Left kidney (tissue), 8 donors: ENCODE measurements at places on chromosomes 7 and 10. TPM values are rescaled to one million over a fixed set of nuclear protein-coding genes. Genes with fewer than 3 reads are reported as not detected.

DNA sequence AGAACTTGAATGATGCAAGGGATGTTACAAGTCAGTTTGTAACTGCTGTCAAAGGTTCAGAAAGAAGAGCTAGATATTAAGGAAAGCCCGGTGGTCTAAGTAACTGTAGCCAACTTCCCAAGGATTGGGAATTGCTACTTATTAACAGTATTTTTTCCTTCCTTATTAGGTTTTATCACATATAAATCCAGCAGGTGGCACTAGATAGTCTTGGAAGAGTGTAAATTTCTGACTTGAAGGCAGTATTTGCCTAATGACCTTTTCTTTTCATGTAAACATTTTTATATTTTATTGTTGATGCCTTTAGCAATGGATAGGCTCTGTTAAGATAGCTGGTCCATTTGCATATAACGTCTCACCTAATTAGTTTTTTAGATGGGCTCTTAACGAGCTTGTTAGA is 51.2 kb downstream of the ANLN start:
- DNase-seq: peak; percentile 26

DNA sequence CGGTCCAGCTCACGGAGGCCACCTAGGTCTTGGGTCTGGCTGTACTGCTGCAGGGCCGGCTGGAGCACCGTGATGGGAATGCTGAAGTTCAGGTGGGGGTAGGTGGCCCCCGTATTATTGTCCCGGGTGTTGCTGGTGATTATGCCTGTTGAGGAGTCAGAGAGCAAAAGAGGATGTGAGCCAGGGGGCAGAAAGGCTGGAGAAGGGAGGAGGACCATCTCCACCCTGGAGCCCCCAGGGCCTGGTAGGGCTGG is 6.6 kb downstream of the TYSND1 start:
- no peak for DNase-seq

- no peak for DNase-seq
Measured at GRCh38 chr7:122944682-122945303, 50.7 kb downstream of the TAS2R16 start.

Gene SAP25
- polyA plus RNA-seq: 4.2 TPM

DNA sequence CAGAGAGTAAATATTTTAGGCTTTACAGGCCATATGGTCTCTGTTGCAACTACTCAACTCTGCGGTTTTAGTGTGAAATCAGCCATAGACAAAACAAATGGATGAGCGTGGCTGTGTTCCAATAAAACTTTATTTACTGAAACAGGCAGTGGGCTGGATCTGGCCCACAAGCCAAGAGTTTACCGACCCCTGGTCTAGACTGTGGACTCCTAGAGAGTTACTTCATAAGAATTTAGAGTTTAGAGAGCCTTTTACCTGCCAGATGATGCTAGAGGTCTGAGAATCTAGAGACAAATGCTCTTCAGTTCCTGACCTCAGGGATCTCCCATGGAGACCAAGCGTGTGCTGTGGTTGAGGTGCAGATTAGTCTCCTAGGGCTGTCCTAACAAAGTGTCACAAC is 174.8 kb downstream of the PTEN start:
- DNase-seq: no peak

Gene ITGB1
- 623 TPM for polyA plus RNA-seq

GRCh38 chr10:132865851-132866600 is 76.3 kb downstream of the CFAP46 start:
- DNase-seq: no peak

DNA sequence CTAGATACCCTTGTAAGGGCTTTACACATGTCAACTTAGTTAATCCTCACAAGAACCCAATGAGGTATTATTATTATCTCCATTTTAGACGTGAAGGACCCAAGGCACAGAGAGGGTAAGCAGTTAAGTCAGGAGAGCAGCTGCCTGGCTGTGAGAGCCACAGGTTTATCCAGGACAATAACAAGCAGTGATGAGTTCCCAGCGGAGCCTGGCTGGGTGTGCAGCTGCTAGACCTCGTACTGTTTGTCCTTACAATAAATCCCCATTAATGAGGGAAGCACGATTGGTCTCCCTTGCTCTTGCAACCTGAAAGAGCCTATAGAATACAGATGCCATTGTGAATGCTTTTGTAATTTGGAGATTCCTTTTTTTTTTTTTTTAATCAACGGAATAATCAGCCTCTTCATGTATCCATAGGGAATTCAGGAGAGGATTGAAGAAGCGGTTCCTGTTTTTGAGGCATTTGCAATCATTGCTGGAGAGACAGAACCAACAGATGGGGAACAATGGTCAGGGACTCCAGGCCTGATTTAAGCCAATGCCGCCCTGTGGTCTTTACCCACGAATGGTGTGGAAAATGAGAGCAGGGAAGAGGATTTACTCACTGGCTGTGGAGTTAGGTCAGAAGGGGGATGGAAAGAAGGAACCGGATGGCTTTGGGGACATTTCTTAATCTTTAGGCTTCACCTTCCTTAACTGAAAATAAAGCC is 12.3 kb upstream of the ASB4 start:
- no peak for DNase-seq

- no peak for DNase-seq
Measured at GRCh38 chr7:63042730-63043511, 955.7 kb upstream of the ZNF722 start.

- DNase-seq: no peak
Measured at GRCh38 chr7:112881-113280, 79.5 kb upstream of the FAM20C start.

GRCh38 chr7:150326657-150327268 is 3.4 kb upstream of the ACTR3C start:
- DNase-seq: no peak

DNA sequence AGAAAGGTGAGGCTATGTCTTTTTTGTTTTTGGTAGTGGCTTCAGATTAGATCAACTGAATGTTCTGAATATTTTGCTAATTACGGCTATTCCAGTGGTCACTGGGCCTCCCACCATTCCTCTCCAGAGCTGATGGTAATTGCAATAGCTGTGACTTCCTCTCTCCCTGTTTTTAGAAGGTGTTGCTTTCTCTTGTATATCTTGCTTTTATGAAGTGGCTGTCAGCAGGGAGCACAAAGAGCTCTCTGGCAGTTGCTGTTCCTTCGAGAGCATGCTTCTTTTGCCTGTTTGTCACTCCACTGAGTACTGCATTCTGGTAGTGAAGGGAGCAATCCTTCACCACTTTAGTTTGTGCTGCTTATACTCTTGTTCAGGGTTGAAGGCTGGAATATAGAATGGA is 133.3 kb downstream of the EXOC4 start:
- no peak for DNase-seq
